ENCODE measurements at places on chromosomes 12 and 14.

GRCh38 chr12:50442178-50442908 is 41.7 kb downstream of the LARP4 start:
- no peak for DNase-seq

DNA sequence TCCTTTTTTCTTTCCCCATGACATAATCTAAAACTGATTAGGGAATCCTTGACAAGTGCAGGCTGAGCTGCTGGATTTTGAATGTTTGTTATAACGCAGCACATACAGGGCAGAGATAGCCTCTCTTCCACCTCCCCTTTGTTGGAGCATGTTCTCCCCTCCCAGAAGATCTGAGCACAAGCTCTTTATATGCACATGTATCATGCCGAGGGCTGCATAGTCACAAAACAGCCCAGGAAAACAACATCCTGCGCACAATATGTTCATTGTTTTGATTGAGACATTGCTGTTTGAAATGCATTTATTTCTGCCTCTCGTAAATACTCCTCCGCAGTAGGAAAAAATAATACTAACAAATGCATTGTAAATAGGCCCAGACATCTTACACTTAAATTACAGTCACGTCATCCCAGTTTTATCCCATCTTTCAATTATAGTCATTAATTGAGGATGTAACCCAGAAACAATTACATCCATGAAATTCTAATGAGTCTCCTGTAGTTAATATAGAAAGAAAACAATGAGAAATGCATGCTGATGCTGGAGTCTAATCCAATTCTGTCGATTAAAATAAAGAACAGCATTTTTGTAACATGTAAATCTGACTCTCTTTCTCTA is 401.8 kb downstream of the BTG1 start:
- DNase-seq, result no peak

GRCh38 chr14:68234101-68234905 is 414.7 kb downstream of the RAD51B start:
- DNase-seq, result no peak

DNA sequence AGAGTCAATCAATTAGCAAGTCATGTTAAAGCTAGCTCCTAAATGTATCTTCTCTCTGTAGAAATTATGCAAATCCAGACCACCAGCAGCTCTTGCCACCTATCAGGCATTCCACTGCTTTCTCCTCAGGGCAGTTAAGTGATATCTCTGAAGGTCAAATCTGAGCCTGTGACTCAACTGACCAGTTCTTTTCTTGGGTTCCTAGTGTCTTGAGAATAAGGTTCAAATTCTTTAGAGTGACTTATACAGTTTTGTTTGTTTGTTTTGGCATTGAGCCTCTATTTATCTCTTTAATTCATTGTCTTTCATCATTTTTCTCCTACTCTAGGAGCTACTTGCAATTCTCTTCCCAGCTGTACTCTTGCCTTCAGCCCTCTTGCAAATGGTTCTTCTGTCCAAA is 2.5 kb upstream of the LRIG3 start:
- no peak for DNase-seq

- DNase-seq, result no peak
These were observed 22.2 kb downstream of the HRK start for GRCh38 chr12:116859079-116859478.
